ENCODE measurements at places on chromosomes 11 and 22. TPM values are rescaled to one million over a fixed set of nuclear protein-coding genes. Genes with fewer than 3 reads are reported as not detected.

NDUFV1 gene
- total RNA-seq: 239 TPM

KRTAP5-8 gene
- total RNA-seq: not detected

GSTT2B gene
- total RNA-seq: 53.6 TPM

VEGFB gene
- 36.0 TPM for total RNA-seq

KDM4E gene
- not detected for total RNA-seq

BIK gene
- total RNA-seq: 1.7 TPM

NTM gene
- total RNA-seq: 5.4 TPM

SCGB1D1 gene
- total RNA-seq: not detected

CCDC15 gene
- total RNA-seq: 0.78 TPM

CD6 gene
- total RNA-seq: 4.9 TPM

OR6M1 gene
- total RNA-seq: not detected

MS4A1 gene
- total RNA-seq: 0.14 TPM

GGTLC3 gene
- not detected for total RNA-seq

POLD3 gene
- total RNA-seq: 6.2 TPM

IGLL1 gene
- not detected for total RNA-seq

CNGA4 gene
- 0.06 TPM for total RNA-seq

DEPDC7 gene
- 0.61 TPM for total RNA-seq

NUP160 gene
- 24.2 TPM for total RNA-seq

KCNJ1 gene
- 0.06 TPM for total RNA-seq

RBMXL2 gene
- not detected for total RNA-seq

C11orf21 gene
- 0.71 TPM for total RNA-seq

NELL1 gene
- total RNA-seq: not detected

B4GALNT4 gene
- total RNA-seq: not detected

IFITM10 gene
- 23.9 TPM for total RNA-seq

EXPH5 gene
- 7.4 TPM for total RNA-seq

SCN4B gene
- 5.4 TPM for total RNA-seq

DGCR6 gene
- total RNA-seq: 2.0 TPM

SEZ6L gene
- 0.45 TPM for total RNA-seq

IL17REL gene
- total RNA-seq: not detected

TEX12 gene
- not detected for total RNA-seq

FREY1 gene
- not detected for total RNA-seq

OR51E2 gene
- not detected for total RNA-seq

MMP12 gene
- total RNA-seq: not detected

MFNG gene
- 17.4 TPM for total RNA-seq

DDI1 gene
- total RNA-seq: not detected

CCDC83 gene
- total RNA-seq: not detected

TRIM21 gene
- total RNA-seq: 18.7 TPM

MPZL3 gene
- total RNA-seq: 0.28 TPM

CHRDL2 gene
- total RNA-seq: not detected

GALNT18 gene
- 8.4 TPM for total RNA-seq

KRTAP5-11 gene
- total RNA-seq: not detected

TMPRSS5 gene
- total RNA-seq: not detected

All from adrenal gland (tissue), 19 donors.